T-helper 2 cell treated with Interferon-gamma antibody and Interleukin-4, amounts not matched to agents 5 μg/mL and 100 μg/mL, for 36 hours (primary cell): ENCODE measurements at places on chromosomes 7 and 10.

- DNase-seq: no peak
Measured at GRCh38 chr7:23863209-23863787, 153.3 kb downstream of the STK31 start.

DNA sequence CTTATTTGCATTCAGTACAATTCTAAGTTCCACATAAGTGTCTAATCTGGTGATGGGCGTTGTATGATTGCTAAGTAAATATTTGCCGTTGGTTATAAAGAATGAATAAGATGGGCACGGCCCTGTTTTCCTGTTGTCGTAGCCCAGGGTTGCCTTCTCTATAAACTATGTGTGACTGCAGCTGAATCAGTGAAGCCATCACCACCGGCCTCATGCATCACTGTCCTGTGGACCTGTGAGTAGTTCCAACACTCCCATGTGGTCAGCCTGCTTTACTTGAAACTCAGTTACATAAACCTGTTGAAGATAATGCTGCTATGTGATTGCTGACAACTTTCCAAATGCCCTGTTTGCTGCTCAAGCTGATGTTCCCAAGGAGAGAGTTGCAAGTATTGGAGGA is 21.6 kb upstream of the KLF6 start:
- DNase-seq: no peak

DNA sequence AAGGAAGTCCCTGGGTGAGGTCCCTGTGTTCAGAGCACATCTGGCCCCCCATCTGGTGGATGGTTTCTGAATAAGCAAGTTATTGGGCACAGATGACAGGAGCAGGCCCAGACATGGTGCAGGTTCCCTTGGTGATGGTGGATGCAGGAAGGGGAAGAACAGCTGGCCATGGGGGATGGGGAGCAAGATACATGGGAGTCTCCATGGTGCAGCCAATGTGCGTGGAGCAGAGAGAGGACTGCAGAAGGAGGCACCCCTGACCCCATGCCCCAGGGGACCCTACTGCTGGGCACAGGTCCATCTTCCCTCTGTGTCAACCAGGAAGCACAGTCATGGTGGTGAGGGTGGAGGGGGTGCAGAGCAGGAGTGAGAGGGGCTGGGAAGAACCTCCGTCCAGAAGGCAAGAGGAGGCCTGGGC is 43.8 kb upstream of the RABGEF1 start:
- no peak for DNase-seq

DNA sequence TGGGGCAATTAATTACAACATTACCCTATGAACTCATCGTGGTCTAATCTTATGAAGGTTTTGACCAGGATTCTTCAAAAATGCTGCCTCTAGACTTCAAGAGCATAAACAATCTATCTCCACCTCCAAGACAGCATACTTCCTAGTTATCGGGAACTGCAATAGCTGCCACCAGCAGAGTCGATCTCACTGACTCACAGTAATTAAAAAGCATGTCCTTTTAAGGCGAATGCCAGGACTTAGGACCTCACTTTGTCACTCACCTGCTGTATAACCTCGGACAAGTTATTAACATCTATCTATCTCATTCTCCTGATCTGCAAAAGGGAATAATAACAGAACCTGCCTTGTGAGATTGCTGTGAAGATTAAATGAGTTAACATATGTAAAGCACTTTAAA is 666.0 kb upstream of the COBL start:
- DNase-seq: no peak

GRCh38 chr7:37385787-37386186 is 62.9 kb downstream of the ELMO1 start:
- DNase-seq: no peak

GRCh38 chr7:11228515-11228914 is 254.8 kb downstream of the PHF14 start:
- DNase-seq: no peak
